ENCODE measurements at places on chromosomes 1 and 21.

DNA sequence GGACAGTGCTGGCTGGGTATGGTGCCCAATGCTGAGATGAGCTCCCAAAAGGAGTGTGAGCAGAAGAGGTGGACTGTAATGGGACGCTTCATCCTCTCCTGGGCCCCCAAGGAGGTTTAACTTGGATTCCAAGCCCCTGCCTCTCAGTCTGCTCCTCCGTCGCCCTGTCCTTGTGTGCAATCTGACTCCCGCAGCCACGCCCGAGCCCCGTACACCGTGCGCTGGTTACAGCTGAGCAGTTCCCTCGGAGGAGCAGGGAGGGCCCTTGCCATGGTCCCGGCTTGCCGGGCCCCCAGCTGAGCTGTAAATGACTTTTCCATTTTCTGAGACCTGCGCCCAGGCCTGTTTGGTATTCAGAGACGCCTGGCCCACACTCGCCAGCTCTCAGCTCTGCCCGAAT is 53.7 kb downstream of the PAX7 start:
- no peak for DNase-seq

DNA sequence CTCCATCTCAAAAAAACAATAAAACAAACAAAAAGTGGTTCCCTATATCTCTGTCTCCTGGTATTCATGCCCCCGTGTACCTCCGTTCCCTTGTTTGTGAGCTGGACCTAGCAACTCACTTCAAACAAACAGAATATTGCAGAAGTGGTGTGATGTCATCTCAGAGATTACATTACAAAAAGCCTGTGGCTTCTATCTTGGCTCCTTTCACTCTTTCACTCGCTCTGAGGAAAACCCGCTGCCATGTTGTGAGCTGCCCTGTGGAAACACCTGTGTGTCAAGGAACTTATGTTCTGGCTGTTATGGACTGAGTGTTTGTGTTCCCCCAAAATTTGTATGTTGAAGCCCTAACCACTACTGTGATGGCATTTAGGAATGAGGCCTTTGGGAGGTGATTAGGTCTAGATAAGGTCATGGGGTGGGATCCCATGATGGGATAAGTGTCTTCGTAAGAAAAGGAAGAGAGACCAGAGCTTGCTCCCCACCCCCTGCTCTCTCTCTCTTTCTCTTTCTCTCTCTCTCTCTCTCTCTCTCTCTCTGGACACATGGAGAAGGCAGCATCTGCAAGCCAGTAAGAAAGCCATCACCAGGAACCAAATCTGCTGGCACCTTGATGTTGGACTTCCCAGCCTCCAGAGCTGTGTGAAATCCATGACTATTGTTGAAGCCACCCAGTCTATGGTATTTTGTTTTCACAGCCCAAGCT is 7.4 kb upstream of the HYI start:
- DNase-seq, result no peak

GRCh38 chr1:228487336-228488124 is at the start of gene RNF187:
Gene RNF187 (plus strand): TSS chr1:228487382.
- peak; percentile 81 for DNase-seq

DNA sequence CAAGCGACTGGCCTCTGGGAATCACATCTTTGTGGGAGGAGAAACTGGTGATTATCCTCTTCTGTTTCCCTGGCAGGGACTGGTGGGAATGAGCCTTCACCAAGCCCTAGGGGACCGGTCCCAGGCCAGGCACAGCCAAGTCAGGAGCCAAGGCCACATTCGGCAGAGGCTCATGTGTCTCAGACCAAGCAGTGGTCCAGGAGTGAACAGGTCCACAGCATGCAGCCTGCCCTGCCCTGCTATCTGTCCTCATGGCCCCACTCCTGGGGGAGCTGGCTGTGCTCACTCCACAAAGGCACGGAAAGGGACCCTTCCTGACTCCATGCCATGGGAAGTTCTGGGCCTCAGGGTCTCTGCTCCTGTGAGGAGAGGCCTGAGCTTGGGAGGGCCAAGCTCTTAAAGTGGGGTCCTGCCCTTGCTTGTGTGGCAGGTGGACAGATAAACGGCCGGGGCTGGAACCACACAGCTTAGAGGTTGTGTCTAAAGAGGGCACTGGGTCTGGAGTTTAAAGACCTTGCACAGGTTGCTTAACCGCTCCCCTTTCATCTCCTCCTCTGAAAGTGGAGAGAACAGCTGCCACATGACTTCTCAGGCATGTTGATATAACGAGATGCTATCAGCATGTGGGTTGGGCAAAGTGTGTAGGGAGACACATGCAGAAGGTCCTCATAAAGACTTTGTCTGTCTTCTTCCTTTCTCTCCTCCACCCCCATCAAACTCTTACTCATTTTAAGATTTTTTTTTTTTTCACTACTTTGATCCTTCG is 57.5 kb downstream of the CASQ2 start:
- DNase-seq, result no peak

DNA sequence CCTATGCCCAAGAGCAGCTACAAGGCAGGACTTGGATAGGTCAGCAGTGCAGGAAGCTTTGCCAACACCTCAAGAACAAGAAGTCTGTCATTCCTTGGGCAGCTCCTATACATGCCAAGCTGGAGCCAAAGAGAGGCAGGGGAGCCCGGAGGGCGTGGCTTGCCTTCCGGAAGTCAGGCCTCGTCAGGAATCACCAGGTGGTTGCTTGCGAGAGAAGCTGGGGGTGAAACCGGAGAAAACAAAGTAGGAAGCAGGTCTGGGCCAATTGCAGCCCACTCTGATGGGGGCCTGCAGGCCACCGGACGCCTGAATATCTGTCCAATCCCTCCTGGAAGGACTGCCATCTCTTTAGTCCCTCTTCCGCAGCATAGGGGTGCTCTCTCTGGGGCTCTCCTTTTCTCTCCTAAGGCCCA is 794 bp upstream of the FAM76A start:
- DNase-seq, result no peak

DNA sequence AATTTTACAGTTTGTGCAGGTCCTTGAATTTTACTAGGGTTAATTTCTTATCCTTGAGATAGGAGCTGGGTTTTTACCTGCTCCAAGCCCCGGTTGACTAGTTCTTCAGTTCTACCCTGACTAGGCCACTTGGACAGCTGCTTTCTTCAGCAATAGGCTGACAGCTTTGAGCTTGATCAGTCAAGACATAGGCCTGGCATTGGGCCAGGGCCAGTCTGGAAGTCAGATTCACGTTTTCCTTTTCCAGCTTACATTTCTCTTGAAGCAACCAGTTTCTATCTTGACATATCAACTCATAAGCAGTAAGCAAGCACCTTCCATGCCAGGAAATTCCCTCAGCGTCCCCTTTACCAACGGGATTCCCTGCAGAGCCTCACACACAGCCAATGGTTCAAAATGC is 63.7 kb upstream of the AJAP1 start:
- no peak for DNase-seq

DNA sequence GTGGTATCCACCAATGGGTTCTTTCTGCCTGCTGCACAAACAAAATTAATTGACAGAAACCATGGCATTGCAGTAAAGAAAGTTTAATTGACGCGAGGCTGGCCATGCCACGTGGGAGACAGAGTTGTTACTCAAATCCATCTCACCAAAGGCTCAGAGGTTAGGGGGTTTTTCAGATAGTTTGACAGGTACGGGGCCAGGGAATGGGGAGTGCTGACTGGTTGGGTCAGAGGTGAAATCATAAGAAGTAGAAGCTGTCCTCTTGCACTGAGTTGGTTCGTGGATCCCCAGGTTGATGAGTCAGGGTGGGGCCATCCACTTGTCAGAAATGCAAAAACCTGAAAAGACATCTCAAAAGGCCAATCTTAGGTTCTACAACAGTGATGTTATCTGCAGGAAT is 941 bp upstream of the TBCE start:
- DNase-seq, result no peak

DNA sequence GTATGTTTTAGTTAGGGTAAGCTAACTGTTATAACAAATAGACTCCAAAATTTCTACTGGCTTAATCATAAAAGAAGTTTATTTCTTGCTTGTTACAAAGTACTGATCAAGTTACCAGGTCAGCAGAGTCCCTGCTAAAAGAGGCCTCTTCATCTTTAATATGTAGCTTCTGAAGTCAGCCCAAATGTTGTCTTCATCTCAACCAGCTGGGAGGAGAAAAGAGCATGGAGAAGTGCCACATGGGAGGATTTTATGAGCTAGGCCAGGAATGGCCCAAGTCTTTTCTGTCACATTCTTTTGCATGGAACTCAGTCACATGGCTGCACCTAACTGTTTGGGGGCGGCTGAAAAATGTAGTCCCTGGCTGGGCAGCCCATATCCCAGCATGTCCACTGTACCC is 63.2 kb upstream of the APOBEC4 start:
- no peak for DNase-seq

DNA sequence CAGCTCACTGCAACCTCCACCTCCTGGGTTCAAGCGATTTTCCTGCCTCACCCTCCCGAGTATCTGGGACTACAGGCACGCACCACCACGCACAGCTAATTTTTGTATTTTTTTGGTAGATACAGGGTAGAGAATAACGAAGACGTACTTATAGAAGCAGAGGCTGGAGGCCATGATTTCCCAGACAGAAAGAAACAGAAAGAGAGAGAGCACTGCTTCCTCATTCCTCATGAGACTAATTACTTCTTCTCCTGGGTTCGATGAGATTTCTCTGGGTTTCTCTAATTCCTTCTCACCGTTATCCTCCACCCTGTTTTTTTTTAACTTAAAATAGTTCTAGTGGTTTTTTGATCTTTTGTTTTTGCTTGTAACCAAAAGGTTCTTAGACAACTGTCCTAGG is 23.4 kb upstream of the PTP4A2 start:
- no peak for DNase-seq

- no peak for DNase-seq
These were observed 52.8 kb upstream of the USP25 start for GRCh38 chr21:15676935-15677334.

DNA sequence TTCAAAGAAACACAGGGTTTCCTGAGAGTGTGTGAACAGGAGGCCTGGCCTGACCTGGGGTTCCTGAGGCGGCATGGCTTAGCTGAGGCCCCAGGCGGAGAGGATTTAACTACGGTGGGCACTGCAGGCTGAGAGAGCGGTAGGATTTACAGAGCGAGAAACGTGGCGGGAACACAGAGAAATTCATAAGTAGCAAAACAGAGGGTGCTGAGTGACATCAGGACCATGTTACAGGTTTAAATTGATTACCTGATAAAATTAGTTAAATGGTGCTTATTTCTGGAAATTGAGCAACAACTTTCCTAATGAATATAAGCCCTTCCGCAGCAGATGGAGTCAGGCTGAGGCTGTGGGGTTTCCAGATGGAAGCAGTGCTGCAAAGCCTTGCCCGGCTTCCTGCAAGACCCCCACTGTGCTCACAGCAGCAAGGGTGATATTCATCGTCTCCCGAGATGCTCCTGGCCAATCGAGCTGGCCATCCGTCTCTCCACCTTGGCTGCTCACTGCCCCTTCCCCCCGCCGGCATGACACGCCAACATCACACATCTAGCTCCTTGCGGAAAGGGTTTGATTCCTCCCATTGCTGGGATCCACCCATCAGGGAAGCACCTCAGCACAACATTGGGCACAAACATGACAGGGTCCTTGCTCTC is 69.4 kb upstream of the MORC3 start:
- DNase-seq, result no peak

GRCh38 chr1:75980972-75981897 is 49.0 kb upstream of the ASB17 start:
- DNase-seq, result no peak

DNA sequence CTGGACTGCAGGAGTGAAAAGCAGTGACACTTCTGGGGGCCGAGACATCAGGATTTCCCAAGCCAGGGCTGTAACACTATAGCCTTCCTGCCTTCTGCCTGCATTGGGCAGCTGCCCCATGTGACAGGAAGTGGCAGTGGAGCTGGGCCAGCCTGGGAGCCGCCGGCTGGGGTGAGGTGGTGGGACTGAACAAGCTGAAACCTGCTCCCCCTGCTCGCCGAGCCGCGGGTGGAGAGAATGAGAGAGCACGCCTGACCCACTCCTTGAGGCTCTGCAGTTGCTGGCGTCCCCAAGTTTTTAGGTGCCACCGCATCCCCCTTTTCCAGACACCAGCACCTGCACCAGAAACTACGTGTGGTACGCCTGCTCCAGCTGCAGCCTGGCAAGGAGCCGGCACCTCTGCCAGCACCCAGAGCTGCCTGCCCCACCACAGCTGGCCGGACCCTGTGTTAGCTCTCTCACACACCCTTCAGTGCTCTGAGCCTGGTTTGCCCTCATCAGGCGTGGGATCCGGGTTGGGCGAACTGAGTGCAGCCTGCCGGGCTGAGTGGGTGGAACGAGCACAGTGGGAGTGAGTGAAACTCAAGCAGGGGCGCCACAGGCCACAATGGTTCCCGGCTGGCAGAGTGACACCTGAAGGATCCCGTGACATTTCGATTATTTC is 119.4 kb downstream of the AKT3 start:
- no peak for DNase-seq

- DNase-seq, result no peak
These were observed at the start of gene NECTIN4 for GRCh38 chr1:161089251-161089924. Gene NECTIN4 (minus strand): TSS chr1:161089558. CDS start chr1:161089296, 262 bp downstream.

GRCh38 chr1:109668123-109668775 is 392 bp downstream of the GSTM2 start:
- DNase-seq, result no peak

GRCh38 chr1:152886758-152887409 is 8.8 kb downstream of the SMCP start:
- no peak for DNase-seq

- no peak for DNase-seq
These were observed 48.3 kb downstream of the TRIM62 start for GRCh38 chr1:33133478-33134105.

DNA sequence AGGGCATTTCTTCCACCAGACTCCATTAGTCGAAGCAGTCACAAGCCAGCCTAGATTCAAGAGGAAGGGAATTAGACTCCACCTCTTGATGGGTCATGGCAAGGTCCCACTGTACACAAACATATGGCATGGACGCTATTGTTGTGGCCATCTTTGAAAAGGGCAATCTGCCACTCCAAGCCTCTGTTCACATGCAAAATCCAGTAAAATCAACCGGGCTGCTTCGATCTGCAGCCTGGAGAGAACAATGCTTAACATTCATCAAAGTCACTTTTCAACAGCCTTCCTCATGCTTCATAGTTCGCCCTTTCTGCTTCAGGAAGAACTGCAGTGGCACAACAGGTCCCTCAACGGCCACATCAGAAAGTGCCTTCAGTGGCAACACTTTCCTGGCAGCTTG is 28.0 kb upstream of the GJB5 start:
- DNase-seq, result no peak

DNA sequence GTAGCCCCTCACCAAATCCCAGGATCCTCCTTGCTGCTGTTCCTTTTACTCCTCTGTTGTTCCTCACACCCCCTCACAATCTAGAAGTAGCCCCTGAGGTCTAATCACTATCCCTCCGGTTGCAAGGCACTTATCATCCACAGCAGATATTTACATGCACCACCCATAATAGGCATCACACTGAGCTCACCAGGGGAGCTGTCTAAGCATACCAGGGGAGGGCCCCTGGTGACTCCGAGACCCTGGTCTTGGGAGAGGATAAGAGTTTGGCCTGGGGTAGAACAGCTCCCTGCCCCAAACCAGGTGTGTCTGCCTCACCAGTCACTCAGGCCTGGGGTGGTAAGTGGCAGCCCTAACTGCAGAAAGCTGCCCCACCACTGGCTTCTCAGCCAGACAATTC is 37.3 kb upstream of the ZC3H12A start:
- DNase-seq, result no peak

GRCh38 chr1:31643976-31644559 is 608 bp downstream of the PEF1 start:
- no peak for DNase-seq

GRCh38 chr1:222973561-222973960 is 158.7 kb downstream of the DISP1 start:
- no peak for DNase-seq

- DNase-seq, result no peak
These were observed 39.7 kb downstream of the ADARB1 start for GRCh38 chr21:45114072-45114471.

GRCh38 chr1:40648200-40648599 is 17.3 kb downstream of the RIMS3 start:
- no peak for DNase-seq

Data from stimulated activated CD4-positive, alpha-beta T cell treated with anti-CD3 and anti-CD28 coated beads, Interleukin-15, amount 100 ng/mL, for 1 hour (primary cell).